ENCODE measurements at places on chromosomes 6 and 20. TPM values are rescaled to one million over a fixed set of nuclear protein-coding genes. Genes with fewer than 3 reads are reported as not detected.

The ADRM1 gene
- 43.1 TPM for total RNA-seq

The HDGFL1 gene
- total RNA-seq, result not detected

The HUS1B gene
- total RNA-seq, result 3.0 TPM

The MBOAT1 gene
- total RNA-seq, result 27.4 TPM

The EFCAB8 gene
- total RNA-seq, result 0.83 TPM

The DEFB124 gene
- total RNA-seq, result not detected

The OR2H2 gene
- not detected for total RNA-seq

The DEFB126 gene
- total RNA-seq, result not detected

The NMBR gene
- total RNA-seq, result 0.18 TPM

The RSPO3 gene
- total RNA-seq, result 5.9 TPM

The EYA4 gene
- total RNA-seq, result 7.4 TPM

The ECT2L gene
- 13.4 TPM for total RNA-seq

The CST7 gene
- total RNA-seq, result 4.7 TPM

The SMLR1 gene
- total RNA-seq, result not detected

The AIF1 gene
- 38.7 TPM for total RNA-seq

The ANGPT4 gene
- not detected for total RNA-seq

The RHAG gene
- total RNA-seq, result 5.7 TPM

The RAMACL gene
- 17.6 TPM for total RNA-seq

The POPDC3 gene
- total RNA-seq, result 1.1 TPM

The CDH4 gene
- total RNA-seq, result 2.1 TPM

The PAK5 gene
- total RNA-seq, result 0.51 TPM

The MTG2 gene
- total RNA-seq, result 18.3 TPM

The SDHAF4 gene
- 10.7 TPM for total RNA-seq

The SLA2 gene
- 1.8 TPM for total RNA-seq

The NRN1 gene
- 9.4 TPM for total RNA-seq

Data from lung (tissue), 17 donors.